MG63 (cell line): ENCODE measurements at places on chromosomes 13 and 19. TPM values are rescaled to one million over a fixed set of nuclear protein-coding genes. Genes with fewer than 3 reads are reported as not detected.

Gene FAM216B
- not detected in 2 replicates for total RNA-seq

Gene IL4I1
- total RNA-seq: 3.6 TPM in 1 of 2 replicates, not detected in the other

Gene RXFP2
- total RNA-seq: 1.9 and 6.6 TPM in 2 replicates

Gene PRODH2
- not detected in 2 replicates for total RNA-seq

GRCh38 chr13:98842858-98843481 lies 90.5 kb upstream of the SLC15A1 start:
- DNase-seq: peak; percentile 60

GRCh38 chr13:49545661-49546060 lies 39.7 kb downstream of the RCBTB1 start:
- DNase-seq: no peak

DNA sequence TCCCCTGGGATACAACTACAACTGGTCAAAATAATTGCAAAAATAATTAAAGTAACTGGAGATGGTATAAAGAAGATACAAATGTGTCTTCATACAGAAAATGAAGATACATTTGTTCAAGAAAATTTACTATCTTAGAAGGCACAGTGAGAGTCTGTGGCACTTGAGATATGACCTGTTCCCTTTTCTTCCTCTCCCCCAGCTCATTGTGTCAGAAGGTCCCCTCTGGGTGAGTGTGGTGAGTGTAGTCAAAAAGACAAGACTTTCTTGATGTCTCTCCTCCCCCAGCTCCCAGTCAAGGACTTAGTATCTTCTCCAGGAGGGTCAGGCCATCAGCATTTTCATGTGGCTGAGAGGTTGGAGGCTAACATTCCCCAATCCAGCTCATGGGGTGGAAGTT lies 51.7 kb downstream of the EDNRB start:
- DNase-seq: no peak

- no peak for DNase-seq
Observed at GRCh38 chr19:18065173-18065495, 21.6 kb downstream of the IL12RB1 start.

GRCh38 chr19:51460164-51460992 lies 2.1 kb upstream of the SIGLEC8 start:
- no peak for DNase-seq

DNA sequence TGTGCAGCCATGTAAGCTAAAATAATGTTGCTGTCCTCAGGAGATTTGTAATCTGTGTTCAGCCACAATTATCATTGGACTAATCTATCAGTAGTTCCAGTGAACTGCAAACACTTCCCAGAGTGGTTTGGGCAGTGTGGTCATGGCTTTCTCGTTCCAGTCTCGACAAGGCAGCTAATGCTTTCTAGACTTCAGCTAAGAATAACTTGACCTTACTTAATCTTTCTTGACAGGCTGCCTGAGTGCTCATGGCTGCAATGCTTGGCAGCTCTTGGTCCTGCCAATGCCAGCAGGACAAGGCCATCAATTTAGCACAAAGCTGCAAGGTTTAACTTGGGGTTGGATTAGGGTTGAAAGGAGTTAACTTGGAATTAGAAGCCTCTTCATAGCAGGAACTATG lies 32.8 kb downstream of the ATP12A start:
- DNase-seq: peak; percentile 15

- no peak for DNase-seq
Observed at GRCh38 chr13:76635232-76636230, 250.7 kb downstream of the KCTD12 start.

DNA sequence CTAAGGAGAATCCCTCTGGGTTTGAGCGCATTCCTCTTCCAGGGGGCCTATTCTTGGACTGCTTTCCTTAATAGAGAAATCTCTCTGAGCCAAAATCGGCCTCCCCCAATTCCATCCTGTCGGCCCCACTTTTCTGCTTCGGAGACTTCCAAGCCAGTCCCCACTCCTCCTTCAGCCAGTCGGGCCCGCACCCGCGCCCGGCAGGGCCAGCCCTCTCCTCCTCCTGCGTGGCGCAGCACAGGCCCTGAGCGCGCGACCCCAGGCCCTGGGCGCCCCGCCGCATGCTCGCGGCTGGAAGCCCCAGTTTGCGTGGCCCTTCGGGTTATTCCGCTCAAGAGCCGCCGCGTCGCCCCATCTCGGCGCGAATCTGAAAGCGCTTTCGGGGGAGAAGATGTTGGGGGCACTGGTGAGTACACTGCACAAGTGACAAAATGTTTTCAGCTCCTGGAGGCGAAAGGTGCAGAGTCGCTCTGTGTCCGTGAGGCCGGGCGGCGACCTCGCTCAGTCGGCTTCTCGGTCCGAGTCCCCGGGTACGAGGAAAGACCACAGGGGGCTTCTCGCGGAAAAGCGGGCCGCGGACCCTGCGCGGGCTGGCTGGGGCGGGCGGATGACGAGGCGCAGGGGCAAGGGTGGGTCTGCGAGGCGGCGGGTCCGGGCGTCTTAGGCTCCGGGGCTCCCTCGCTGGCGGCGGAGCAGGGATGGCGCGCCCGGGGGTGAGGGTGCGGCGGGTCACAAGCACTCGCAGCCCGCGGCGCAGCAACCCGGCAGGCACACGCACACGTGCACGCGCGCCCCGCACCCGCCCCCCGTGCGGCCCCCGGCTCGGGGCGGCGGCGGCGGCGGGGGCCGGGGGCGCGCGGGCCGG lies at the start of gene IL17D:
IL17D (plus strand) TSS at position 785 of the 865 bp plus-strand sequence. CDS start 303 bp downstream, outside the sequence.
- DNase-seq: peak; percentile 39

DNA sequence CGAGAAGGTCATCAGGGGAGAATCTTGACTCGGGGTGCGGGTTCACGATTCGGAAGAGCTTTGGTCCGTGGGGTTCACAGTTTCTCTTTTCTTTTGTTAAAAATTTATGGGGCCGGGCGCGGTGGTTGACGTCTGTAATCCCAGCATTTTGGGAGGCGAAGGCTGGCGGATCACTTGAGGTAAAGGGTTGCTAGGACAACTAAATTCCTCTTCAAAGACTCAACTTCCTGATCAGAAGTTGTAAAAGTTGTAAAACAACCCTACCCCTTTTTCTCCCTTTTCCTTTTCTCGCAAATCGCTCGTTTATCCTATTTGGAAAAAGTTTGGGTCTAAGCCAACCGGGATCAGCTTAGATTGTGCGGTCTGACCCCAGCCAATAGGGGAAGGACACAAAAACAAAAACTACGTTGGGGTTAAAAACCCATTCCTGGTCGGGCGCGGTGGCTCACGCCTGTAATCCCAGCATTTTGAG lies 673 bp downstream of the ZNF486 start:
- DNase-seq: no peak

- DNase-seq: no peak
Observed at GRCh38 chr13:110571896-110572777, 10.6 kb upstream of the RAB20 start.

DNA sequence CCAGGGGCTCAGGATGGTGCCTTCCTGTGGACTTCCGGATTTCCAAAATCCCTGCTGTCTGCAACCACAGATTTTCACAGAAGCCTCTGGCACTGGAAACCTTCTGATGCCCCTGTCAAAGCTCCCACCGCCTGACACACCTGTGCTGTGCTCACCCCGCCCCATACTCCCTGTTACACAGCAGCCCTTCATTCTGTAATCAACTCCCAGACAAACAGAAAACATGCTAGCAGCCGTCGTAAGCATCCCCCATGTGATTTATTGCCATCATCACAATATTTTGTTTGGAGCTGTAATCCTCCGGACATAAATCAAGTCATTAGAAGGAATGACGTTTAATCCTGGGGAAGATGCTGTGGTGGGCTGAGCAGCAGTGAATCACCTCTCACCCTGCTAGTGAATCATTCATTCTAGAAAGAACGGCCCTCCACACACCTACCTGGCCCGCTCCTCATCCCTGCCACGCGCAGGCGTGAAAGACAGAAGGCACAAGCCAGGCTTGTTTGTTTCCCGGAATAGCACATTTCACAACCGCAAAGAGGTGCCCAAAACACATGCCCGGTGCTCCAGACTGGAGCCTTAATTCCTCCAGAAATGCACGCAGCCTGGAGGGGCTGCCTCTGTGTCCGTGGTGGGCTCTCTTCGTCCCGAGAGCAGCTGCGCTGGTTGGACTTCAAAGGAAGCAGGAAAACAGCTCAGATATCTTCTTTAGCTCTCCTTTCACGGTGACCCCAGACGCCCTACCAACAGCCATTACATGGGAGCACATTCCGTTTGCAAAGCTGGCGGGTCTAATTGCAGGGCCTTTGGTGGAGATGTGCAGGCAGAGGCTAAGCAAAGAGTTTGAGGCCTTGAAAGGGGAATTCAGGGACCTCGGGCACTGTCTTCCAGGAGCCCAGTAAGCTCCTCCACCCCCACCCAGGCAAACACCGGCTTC lies 41.3 kb upstream of the KCTD15 start:
- no peak for DNase-seq

GRCh38 chr19:43372462-43372861 lies 19.0 kb downstream of the CD177 start:
- DNase-seq: no peak

DNA sequence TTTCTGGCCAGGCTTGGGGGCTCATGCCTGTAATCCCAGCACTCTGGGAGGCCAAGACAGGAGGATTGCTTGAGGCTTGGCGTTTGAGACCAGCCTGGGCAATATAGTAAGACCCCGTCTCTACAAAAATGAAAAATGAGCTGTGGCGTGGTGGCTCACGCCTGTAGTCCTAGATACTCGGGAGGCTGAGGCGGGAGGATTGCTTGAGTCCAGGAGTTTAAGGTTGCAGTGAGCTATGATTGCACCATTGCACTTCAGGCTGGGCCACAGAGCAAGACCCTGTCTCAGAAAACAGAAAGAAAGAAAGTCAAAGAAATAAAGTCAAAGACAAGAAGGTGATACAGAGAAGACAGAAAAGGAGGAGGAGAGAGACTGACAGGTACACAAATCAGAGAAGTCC lies 2.5 kb upstream of the CACNG6 start:
- DNase-seq: no peak
